Stimulated activated CD4-positive, alpha-beta T cell treated with anti-CD3 and anti-CD28 coated beads, Interleukin-1b, Interleukin-23, amount 100 ng/mL, for 1 hour (primary cell): ENCODE measurements at places on chromosomes 5 and 9.

DNA sequence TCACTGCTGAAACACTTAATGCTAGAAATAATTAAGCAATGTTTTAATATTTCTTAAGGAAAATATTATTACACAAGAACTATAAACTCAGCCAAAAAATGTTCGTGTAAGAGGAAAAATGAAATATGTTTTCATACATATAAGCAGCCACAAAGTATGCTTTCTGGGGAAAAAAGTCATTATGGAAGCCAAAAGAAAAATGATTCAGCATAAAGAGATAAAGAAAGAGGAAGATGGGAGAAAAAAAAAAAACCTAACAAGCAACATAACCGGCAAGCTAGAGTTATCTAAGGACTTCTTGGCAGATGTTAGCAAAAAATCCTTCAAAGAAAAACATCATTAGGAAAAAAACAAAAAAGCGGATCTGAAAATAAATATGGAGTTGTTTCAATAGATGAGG is 179.1 kb downstream of the MUSK start:
- no peak for DNase-seq

DNA sequence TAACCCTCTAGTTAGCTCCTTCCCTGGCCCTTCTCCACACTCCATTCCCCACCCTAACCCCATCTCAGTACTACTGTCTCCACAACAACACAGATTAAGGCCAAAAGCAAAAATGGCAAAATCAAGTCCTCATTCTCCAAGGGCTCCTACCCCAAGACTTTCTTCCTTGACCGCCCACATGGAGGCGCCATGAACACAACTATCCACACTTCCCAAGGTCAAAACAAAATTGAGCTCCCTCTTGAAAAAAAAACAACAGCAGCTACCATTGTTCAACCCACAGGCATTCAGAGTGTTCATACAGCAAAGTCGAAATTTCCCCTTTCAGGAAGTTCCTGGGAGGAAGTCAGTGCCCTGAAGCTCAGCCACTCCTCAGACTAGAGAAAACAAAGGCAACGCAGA is 54.4 kb downstream of the GNAQ start:
- no peak for DNase-seq

DNA sequence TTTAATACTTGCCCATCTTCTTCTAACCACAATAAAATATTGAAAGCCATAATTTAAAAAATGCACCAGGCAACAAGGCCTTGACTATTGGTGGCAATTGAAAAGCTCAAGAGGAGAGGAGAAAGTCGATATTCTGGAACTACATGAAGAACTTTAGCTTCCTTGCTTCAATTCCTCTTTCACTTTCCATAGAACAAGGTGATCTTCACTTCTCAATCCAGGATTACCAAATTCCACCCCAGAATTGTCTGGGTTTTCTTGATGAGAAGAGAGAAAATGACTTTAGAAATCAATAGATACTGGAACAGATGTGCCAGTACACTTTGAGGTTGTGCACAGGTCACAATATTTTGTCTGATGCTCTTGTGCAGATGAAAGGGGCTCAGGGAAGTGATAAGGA is 52.2 kb downstream of the PTCD2 start:
- no peak for DNase-seq

- no peak for DNase-seq
Observed at GRCh38 chr9:127092041-127092608, 30.3 kb downstream of the ANGPTL2 start.

- no peak for DNase-seq
Observed at GRCh38 chr9:127960410-127961154, 20.2 kb downstream of the EEIG1 start.

DNA sequence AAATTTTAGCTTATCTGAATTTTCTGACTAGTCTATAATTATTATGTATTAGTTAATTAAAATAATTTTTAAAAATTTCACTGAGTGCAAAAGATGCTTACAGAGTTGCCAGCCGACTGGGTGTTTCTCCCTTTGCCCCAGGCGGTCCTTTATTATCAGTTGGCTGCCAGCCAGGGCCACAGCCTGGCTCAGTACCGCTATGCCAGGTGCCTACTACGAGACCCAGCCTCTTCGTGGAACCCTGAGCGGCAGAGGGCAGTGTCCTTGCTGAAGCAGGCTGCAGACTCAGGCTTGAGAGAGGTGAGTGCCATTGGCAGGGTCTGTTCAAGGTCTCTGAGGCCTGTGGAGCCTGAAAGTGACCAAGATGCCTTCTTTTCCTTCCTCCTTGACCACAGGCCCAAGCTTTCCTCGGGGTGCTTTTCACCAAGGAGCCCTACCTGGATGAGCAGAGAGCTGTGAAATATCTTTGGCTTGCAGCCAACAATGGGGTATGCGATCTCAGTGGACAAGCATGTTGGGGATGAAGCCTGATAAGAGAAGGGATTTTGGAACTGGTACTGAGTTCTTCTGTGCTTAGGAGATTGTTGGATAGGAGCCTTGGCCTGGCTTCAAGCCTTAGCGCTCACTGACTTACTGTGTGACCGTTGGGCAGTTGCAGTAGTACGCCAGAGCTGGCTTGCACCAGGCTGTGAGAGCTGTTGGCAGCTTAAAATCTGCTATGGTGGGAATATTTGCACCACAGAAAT is 10.6 kb downstream of the DELE1 start:
- no peak for DNase-seq

- DNase-seq = no peak
Observed at GRCh38 chr5:93580927-93581445, at the start of gene NR2F1-AS1. TSS of gene NR2F1-AS1 (minus strand) at chr5:93581219.

DNA sequence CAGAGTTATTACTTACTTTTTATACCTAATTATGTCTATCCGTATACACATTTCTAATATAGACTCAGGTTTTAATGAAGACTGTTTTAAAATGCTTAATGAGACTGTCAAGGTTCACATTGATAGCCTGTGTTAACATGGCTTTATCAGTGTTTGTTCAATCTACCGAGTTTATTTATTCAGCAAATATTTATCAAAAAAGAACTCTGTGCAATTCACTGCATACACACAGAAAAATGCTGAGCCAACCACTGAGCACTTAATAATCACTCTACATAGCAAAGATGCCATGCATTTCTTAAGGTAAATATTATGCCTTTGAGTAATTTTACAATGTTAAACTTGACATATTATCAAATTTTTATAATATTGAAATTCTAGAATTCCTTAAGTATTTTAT is 428.2 kb downstream of the ANXA1 start:
- no peak for DNase-seq

DNA sequence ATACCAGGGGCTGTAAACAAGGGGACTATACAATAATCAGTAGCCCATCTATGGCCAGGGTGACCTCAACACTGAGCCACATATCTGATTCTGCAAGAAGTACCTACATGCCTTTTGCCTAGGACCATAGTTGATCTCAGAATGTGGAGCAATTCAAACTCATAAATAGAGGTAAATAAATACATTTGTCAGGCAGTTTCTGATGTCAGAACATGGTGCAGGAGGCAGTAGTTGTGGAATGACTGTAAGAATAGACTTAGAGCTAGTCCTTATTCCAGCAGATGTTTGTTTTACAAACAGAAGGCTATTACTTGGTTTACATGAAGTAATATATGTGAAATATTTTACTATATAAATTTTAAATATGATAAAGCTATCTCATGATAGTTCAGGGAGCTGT is 330.7 kb upstream of the DAB2 start:
- no peak for DNase-seq

DNA sequence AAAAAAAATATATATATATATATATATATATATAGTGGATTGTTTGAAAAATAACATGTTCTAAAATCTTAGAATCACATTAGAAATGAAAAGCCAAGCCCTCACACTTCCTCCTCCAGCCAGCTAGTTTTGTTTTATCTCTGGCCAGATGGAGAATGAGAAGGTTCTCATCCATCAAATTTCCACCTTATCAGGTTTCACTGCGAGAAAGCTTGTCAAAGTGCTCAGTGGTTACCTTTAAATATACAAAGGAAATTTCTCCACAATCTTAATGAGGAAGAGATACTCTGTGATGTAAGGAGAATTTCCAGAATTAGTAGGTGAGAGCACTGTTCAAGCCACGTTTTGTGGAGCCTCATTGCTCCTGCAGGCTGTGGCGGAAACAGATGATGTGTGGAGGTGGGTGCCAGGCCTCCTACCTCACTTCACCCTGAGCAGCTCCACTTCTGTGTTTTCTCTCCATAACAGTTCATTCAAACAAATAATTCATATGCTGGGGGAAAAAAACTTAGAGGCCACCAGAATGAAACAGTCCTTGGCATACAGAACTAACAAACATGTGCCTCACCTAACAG is 71.9 kb downstream of the CDK5RAP2 start:
- DNase-seq = no peak

DNA sequence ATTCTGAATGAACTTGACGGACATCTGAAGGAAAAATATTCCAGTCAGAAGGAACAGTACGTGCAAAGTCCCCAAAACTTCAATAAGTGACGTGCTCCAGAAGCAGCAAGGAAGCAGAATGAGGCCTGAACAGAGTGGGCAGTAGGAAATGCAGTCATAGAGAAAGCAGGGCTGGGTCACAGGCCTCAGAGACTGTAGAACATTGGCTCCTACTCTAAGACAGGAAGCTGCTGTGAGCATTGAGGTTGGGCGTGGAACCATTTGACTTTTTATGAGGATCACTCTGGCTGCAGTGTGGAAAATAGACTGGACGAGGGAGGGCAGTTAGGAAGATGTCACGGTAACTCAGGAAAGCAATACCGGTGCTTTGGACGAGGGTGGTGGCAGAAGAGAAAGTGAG is 64.0 kb downstream of the DOCK8 start:
- DNase-seq = no peak

- DNase-seq = no peak
Observed at GRCh38 chr5:95235439-95235982, 49.4 kb downstream of the MCTP1 start.

- no peak for DNase-seq
Observed at GRCh38 chr5:54997081-54997480, 11.7 kb upstream of the ESM1 start.

- no peak for DNase-seq
Observed at GRCh38 chr5:77305956-77306355, 95.5 kb downstream of the PDE8B start.

DNA sequence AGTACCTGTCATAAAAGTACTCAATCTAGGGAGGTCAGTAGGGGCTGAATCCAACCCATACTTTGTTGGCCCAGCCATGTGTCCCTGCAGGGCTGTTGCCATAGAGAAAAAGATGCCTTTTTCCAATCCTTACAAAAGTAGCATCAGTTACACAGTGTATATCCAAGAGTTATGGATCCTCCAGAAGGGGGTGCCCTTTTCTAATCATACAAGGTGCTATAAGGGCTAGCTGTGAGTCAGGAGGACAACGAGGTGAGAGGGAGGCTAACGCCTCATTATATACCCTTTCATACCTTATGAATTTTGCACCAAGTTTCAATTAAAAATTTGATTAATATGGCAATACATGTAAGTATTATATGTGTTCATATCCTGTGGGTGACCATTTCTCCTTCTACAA is 4.8 kb downstream of the KIAA0825 start:
- DNase-seq = no peak

DNA sequence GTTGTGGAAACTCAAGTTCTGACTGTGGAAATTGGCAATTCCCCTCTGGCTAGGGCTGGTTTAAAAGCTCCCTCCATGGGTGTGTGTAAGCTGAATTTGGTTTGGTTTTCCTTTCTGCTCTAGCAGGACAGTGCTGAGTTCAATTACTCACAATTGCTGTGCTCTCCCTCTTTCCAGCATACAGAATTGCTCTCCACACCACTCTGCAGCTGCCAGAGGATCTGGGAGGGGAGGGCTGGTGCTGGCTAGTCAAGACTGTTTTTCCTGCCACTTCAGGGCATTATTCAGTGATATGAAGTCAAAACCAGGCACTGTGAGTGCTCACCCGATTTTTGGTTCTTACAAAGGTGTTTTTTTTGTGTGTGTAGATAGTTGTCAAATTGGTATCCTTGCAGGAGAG is 336.9 kb upstream of the SLC24A2 start:
- no peak for DNase-seq

DNA sequence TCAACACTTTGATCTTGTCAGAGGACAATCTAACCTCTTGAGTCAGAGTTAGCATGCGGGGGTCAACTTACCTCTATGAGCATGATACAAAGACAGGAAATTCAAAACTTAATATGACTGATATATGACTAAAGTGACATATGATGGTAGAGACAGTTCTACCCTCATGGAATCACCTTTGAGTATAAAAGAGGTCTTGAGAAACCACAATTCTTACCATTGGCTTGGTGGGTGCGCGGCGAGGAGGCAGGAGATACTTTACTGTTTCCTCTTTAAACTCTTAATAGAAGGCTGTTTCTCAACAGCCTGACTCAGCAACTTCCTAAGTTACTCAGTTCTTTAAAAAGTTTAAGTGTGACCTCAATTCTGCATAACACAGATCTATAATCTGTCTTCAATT is 372.8 kb downstream of the KIAA0825 start:
- no peak for DNase-seq

GRCh38 chr5:135880278-135880677 is 15.4 kb downstream of the IL9 start:
- no peak for DNase-seq

DNA sequence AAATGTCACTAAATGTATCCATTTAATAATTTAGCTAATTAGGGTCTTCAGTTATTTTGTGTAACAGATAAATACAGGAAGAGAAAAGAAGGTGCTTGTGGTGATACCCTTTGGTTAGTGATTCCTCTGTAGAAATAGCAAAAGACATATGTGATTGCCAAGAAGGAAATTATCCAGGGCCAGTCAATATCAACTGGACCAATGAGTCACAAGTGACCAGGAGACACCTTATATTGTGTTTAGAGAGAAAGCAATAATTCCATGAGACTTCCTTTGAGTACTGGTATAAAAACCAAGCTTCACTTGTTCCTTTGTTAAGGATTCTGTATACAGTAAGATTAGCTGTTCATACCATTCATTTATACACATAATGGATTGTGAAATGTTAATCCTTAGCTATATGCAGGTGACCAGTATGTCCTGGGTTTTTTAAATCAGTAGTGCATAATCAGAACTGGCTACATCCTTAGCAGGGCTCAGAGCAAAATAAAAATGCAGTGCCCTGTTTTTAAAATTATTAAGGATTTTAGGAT is 11.7 kb upstream of the F2R start:
- no peak for DNase-seq

DNA sequence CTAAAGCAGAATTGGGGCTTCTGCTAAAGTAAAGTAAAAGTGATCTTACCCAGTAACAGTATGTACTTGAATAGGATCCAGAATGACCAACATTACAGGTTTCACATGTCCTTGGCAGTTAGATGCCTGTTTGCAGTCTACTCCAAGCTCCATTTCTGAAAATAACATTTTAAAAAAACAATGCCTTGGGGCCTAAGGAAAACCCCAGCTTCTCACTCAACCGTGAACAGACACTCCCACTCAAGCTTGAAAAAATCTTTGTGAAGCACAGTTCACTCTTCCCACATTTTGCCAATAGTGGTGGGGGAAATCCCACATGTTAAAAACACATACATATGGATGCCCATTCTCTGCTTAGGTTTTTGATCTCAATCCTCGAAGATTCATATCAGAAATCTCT is 304.1 kb downstream of the ARRDC3 start:
- no peak for DNase-seq
